Endodermal cell (in vitro differentiated cells): ENCODE measurements at places on chromosomes 12 and 14. TPM values are rescaled to one million over a fixed set of nuclear protein-coding genes. Genes with fewer than 3 reads are reported as not detected.

DBX2 gene
- not detected in 3 replicates for total RNA-seq

ZNF891 gene
- total RNA-seq, result 2.9 and 3.7 TPM in 2 replicates

MOAP1 gene
- total RNA-seq, result 23.2 to 24.3 TPM (median 23.6 TPM) in 3 replicates

TEX22 gene
- total RNA-seq, result 0.72 to 1.9 TPM (median 1.2 TPM) in 3 replicates

BTBD6 gene
- 11.8 to 24.8 TPM (median 21.8 TPM) in 3 replicates for total RNA-seq

NPFF gene
- not detected in 2 replicates for total RNA-seq

GALNT8 gene
- total RNA-seq, result 1.4 to 2.8 TPM (median 2.0 TPM) in 3 replicates

SLC38A4 gene
- 0.19 to 0.62 TPM in 2 of 3 replicates, not detected in the other for total RNA-seq

AKT1 gene
- total RNA-seq, result 106 to 156 TPM (median 152 TPM) in 3 replicates

MSI1 gene
- total RNA-seq, result 92.8 to 104 TPM (median 104 TPM) in 3 replicates

FLRT2 gene
- total RNA-seq, result 33.7 to 42.3 TPM (median 36.4 TPM) in 3 replicates

FAIM2 gene
- 0.12 TPM in 1 of 3 replicates, not detected in the others for total RNA-seq

SDR9C7 gene
- total RNA-seq, result 0.19 to 0.42 TPM in 2 of 3 replicates, not detected in the other

EML5 gene
- total RNA-seq, result 1.5 to 2.3 TPM (median 2.3 TPM) in 3 replicates

ZNF26 gene
- total RNA-seq, result 11.1 to 16.0 TPM (median 14.6 TPM) in 3 replicates

TUNAR gene
- total RNA-seq, result 23.5 and 26.2 TPM in 2 replicates

WIF1 gene
- total RNA-seq, result not detected in 3 replicates

CD4 gene
- 0.63 to 0.99 TPM (median 0.77 TPM) in 3 replicates for total RNA-seq

SIX6 gene
- not detected in 2 replicates for total RNA-seq

SSPN gene
- 3.7 and 4.0 TPM in 2 replicates for total RNA-seq
